NT2/D1 (cell line): ENCODE measurements at places on chromosomes 1 and 21.

DNA sequence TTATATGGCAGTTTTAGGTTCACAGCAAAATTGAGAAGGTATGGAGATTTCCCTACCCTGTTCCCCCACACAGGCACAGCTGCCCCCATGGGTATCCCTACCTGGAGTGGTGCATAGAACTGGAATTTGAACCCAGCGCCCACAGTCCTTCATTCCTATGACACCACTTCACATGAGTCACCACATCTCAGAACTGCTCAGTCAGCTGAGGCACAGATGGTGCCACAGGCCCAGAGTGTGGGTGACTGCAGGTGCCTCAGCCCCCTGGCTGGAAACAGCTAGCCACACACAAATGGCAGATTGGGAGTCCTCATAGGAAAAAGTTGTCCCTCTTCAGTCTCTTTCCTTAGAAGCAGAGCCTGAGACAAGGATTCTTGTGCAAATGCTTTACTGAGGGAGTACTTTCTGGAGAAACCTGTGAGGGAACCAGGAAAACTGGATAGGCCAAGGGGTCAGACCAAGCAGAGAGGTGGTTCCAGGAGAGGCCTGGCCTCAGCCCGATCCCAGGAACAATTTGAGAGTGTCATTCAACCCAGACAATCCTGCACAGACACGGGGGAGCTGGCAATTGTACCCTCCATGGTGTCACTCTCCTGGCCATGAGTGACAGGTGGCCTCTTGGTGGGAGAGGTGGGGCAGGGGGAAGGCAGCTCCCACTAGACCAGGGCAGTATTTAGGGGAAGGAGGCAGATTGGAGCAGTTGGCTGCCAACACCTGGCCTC, 6.9 kb downstream of the PLA2G2D start:
- no peak for DNase-seq

- DNase-seq: no peak
Observed at GRCh38 chr1:99544328-99544727, 101.6 kb upstream of the PALMD start.

GRCh38 chr1:201016943-201017827, 6.3 kb downstream of the KIF21B start:
- DNase-seq: no peak

DNA sequence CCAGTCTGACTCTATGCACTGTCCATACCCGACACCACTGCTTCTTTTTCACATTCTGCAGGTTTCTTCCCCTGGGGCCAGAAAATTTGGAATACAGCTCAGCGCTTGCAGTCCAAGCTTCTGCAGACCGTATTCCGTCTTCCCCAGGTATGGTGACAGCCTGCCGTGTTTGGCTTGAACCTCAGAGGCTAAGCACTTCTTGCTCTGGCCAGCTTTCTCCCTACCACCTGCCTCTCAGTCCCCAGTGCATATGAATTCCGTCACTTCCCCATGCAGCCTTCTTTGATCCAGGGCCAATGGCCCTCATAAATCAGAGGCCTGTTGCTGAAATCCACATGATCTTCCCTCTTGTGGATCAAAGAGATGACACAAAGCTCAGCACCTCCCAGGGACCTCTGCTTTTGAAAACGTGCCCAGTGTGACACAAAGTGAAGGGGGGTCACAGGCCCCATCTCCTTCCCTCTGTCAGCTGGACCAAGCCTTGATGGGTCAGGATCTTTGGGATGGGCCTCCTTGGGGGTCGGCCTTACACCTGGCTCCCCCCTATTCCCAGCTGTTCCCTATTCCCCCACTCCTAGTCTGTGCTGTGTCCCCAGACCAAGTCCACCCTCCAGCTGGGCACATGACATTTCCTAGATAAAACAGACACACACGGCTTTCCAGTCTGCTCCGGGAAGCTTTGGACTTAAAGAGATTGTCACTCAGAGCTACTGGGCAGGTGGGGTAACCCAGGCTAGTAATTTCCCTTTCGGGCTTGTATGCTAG, 66.6 kb downstream of the HMGB4 start:
- DNase-seq: no peak

- no peak for DNase-seq
Observed at GRCh38 chr1:109193653-109194590, 19.8 kb upstream of the SARS1 start.

DNA sequence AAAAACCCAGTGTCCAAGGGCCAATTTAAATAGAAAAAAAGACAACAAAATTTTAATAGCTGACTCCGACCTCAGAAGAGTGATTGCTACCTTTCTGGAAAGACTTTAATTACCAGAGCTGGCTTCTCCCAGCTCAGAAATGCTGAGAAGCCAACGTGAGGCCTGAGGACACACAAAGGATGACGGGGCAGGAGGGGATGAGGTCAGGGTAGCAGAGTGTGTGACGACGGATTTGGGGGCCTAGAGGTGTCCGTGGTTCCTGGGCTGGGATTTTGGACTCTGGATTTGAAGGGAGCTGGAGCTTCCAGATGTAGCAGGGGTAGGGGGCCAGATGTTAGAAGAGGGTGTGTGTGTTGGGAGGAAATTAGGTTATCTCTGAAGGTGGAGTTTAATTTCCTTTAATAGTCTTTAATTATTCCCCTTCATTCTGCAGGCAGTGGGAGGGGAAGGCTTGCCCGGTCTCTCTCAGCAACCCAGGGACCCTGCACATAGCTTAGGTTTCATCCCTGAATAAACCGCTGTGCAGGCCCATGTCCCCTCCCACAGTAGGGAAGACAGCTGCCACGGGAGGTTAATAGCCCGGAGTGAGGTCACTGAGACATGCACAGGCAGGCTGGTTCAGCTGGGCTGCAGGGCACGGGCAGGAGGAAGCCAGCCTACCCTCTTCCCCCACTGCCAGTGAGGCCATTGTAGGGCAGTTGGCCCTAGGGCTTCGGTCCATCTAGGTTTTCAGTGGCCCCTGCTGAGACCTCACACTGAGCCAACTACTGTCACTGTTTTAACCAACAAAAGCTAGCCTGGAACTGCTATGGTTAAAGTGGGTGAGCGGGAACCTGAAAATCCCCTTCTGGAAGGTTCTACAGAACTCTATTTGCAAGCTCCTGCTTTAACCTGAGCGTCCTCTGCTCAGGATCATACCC, 3.8 kb upstream of the PADI3 start:
- no peak for DNase-seq

DNA sequence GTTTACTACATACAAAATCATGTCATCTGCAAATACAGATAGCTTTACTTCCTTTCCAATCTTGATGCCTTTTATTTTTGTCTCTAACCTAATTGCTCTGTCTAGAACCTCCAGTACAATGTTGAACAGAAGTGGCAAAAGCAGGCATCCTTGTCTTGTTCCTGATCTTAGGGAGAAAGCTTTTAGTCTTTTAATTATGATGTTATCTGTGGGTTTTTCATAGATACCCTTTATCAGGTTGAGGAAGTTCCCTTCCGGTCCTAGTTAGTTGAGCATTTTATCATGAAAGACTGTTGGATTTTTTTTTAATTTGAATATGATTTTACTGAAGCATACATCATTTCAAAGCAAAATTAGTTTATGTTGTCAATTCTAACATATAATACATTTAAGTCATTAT, 45.7 kb upstream of the DISC1 start:
- DNase-seq: no peak

DNA sequence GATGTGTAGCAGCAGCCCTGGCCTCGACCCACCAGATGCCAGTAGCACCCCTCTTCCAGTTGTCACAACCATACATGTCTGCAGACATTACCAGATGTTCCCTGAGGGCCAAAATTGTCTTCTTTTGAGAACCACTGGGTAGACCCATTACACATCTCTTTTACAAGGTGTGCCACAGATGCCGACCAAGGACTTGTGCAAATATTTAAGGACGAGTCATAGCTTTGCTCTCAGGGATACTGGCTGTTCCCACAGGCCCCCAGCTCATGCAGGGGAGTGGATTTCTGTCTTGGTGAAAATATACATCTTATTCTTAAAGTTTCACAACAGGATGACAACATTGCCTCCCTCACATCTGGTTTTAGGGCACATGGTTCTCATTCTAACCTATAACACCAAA, 59.4 kb upstream of the ZBTB18 start:
- no peak for DNase-seq

DNA sequence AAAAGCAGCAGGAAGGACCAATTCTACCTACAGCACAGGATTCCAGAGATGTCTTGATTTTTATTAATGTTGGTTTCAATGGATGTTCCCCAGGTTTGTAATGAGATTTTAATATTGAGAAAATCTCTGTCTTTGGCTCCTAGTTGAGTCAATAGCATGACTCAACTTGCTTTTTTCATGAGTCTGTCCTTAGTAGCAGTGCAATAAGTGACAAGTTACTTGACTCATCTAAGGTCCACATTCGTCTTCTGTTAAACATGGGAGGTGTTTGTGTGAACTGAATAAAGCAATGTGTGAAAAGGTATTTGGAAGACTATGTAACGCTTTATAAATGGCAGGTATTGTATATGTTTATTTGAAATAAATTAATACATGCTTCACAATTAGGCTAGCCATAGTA, 645.0 kb upstream of the PTBP2 start:
- no peak for DNase-seq

GRCh38 chr1:216606047-216606637, 117.1 kb downstream of the ESRRG start:
- no peak for DNase-seq

GRCh38 chr1:38958967-38959366, 17.3 kb upstream of the RHBDL2 start:
- no peak for DNase-seq

DNA sequence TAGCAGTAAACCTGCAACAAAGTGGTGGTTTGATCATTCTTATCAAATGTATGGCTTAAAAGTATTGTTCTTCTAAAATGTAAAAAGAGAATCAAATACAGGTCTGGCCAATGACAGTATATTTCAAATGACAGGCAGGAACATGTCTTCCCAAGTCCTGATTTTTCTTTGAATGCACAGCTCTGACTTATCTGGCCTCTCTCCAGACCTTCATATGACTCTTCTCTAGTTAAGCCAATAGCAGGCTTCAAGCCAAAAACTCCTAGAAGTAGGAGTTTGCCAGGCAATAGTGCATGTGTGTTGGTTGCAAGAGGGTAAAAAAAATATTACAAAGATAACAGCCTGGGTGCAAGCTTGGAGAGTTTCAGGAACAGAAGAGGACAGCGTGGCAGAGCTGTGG, 345.5 kb downstream of the SMYD3 start:
- DNase-seq: no peak

DNA sequence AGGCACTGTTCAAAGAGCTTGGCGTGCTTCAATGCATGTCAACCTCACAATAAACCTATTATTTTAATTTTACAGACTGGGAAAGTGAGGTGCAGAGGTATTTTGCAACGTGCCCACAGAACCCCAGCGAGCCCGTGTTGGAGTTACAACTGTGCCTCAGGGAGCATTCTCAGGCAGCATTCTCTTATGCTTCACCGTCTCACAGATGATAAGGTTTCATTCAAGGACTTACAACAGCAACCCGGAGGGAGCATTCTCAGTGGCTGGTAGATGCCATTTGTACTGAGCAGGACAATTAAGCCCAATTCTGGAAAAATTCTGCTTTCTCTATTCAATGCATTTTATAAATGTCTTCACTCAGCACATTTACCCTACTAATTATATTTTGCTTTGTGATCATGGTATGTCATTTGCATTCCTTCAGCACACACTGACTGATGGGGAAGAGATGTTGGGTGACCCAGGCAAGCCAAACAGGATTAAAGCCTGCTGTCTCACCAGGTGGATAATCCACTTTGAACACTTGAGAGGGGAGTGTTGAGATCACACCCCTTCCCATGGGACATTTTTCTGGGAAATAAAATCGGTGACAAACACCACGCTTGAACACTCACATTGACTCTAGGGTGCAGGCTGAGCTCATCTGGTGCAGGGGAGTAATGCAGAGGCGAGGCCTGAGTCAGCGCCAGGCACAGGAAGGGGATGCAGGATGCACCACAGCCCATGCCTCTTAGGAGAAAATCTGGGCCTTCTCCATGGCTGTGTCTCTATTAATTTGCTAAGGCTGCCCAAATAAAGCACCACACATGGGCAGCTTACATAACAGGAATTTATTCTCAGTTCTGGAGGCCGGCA, 113.9 kb downstream of the CLIC6 start:
- DNase-seq: no peak

- DNase-seq: no peak
Observed at GRCh38 chr21:46613391-46613790, 8.5 kb upstream of the S100B start.

- no peak for DNase-seq
Observed at GRCh38 chr1:221510793-221511503, 230.9 kb downstream of the DUSP10 start.

- no peak for DNase-seq
Observed at GRCh38 chr1:168693872-168694238, 35.2 kb downstream of the DPT start.

DNA sequence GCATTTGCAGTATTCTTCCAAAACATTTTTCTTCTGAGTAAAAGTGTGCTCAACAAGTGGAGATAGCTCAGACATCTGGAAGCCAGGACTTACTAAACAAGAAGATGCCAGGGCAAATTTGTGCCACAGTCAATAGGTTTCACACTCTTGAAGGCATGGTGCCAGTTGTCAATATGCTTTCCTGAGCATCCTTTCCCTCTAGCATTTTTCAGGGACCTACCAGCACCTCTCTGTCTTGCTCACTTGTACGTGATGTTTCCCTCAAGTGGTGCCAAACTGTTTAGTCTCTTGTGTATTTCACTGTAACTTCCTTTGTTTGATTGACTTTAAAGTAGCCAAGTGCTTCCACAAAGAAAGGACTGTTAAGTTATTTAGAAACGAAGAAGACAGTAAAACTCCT, 194.0 kb upstream of the SGIP1 start:
- DNase-seq: no peak

GRCh38 chr1:180862305-180862704, 50.4 kb upstream of the KIAA1614 start:
- DNase-seq: no peak

DNA sequence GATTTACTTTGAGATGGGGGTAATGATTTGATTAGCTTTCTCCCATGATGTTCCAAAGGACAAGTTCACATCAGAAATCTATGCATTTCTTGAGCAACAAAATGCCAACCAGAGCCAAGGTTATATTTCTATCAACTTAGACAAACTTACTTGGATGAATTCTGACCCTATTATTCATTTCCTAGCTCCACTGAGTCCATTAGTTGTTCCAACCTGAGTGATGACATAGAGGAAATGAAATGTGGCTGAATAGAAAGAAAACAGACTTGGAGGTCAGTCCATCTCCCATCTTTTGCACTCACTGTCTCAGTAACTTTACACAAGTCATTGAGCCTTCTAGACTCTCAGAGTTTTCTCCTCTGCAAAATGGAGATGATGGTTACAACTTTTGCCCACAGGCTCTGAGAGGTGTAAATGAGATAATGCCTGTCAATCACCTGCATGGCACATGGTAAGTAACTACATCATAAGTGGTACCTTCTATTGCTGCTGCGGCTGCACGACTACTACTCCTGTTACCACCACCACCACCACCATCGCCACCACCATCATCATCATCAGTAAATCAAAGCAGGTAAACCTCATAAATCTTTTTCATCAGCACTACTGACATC, 98.2 kb downstream of the PTPN14 start:
- no peak for DNase-seq

DNA sequence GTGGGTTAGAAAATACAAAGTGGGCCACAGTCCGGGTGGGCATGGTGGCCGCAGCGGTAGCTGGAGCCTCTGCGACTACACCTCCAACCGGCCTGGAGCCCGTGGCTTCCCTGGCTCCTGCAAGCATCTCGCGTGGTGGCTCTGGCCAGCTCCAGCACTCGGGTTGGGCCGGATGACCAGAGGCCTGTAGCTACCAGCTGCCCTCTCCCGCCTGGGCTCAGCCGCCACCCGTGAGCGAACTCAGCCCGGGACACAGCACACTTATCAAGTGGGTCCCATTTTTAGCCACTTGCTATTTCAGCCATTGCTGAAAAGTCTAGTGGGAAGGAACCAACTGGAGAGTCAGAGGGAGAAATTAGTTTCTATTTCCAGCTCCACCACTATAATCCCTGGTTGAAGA, 107.7 kb upstream of the CACYBP start:
- no peak for DNase-seq
